ENCODE measurements at places on chromosomes 2 and 18.

GRCh38 chr2:223086370-223086981, 34.5 kb downstream of the KCNE4 start:
- no peak for DNase-seq

GRCh38 chr2:159187106-159187505, 99.4 kb downstream of the WDSUB1 start:
- DNase-seq = no peak

GRCh38 chr18:55425698-55426097, 162.3 kb downstream of the TCF4 start:
- DNase-seq = no peak

- no peak for DNase-seq
These were observed 103.3 kb downstream of the CDH2 start for GRCh38 chr18:28073658-28074057.

GRCh38 chr2:95329891-95330793, 33.0 kb downstream of the KCNIP3 start:
- DNase-seq = no peak

DNA sequence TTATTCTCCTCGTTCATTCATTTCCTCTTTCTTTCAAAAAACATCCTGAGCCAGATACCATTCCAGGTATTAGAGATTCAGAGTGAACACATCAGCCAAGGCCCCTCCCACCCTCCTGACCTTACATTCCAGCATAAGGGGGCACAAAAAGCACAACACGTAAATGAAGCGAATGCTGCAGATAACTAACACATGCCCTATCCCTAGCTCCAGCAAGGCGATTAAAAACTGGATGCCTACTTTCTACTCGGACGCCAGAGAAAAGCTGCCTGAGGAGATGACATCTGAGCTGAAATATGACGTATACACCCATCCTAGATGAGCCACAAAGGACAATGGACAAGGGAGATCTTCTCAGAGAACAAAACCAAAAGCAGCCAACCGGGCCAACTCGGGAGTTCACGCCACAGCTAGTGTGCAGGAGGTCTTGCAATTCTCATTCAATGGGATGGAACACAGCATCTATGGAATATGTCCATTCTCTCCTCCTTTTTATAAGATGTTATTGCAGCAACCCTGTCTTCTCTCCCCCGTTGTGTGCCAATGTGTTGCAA, 33.5 kb downstream of the FEZ2 start:
- no peak for DNase-seq

DNA sequence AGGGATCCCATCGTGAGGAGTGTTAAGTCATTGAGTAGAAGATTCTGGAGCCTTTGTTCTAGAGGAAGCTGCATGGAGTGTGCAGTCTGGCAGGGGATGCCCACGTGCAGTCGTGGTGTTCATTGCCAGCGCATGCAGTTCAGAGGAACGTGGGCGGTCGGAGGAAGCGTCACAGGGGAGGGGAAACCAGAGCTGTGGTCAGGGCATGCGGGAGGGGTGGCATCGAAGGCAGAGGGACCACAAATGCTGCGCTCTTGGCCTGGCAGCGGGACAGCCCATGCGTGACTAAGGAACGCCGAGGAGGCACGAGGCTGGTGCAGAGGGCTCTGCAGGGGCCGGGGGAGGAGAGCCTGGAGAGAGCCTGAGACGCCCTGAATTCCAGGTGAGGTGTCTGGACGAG, 141.1 kb downstream of the KLHL29 start:
- no peak for DNase-seq

DNA sequence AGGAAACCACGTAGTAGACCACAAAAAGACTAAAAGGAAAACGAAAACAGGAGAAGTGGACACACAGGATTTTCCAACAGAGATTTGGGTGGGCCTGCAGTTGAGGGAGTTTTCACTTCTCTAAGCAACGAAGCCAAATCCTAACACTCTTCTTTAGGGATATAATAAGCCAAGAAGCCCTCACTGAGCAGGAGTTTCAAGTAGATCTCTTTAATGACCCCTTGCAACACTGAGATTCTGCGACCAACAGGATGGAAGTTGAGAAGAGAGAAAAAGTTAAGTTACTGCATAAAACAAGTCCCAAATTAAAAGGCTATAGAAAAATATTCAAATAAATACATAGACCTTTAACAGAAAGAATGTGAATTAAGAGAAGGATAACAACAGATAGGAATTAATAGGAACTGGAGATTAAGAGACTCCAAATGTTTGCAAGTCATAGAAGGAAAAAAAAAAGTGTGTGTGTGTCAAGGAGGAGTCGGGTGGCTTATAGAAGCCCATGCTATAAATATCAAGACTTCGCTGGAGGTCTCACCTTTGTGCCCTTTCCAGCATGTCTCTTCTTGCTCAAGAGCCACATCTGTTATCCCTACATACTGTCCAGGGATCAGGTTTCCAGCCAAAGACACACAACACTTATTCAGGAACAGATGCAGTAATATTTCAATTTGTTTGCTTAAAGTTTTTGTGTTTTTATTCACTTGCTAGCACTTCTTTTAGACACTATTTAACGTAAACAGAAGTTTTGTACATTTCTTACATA, 69.4 kb upstream of the ARHGAP28 start:
- DNase-seq = no peak

GRCh38 chr2:107810734-107811133, 16.0 kb upstream of the RGPD4 start:
- DNase-seq = no peak

- DNase-seq = no peak
These were observed 224.7 kb downstream of the MTX2 start for GRCh38 chr2:176493909-176494308.

GRCh38 chr2:118856978-118857676, 9.7 kb upstream of the EN1 start:
- no peak for DNase-seq

- DNase-seq = no peak
These were observed 213.1 kb downstream of the DNER start for GRCh38 chr2:229501051-229501794.

DNA sequence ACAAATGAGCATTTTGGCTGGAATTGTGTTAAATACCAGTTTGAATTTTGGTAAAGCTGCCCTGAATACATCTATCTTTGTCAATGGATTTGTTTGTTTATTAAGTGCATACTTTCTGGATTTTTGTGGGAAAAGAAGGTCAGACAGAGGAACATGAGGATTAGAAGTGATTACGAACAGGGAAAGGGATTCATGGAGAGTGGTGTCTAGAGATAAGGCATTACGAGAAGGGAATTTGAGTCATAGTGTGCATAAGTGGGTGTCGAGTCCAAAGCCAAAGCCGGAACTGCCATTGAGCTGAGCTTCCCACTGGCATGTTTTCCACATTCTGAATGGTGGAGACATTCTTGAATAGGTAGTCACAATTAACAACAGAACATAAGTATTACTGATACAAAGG, 68.9 kb upstream of the EFEMP1 start:
- DNase-seq = no peak

DNA sequence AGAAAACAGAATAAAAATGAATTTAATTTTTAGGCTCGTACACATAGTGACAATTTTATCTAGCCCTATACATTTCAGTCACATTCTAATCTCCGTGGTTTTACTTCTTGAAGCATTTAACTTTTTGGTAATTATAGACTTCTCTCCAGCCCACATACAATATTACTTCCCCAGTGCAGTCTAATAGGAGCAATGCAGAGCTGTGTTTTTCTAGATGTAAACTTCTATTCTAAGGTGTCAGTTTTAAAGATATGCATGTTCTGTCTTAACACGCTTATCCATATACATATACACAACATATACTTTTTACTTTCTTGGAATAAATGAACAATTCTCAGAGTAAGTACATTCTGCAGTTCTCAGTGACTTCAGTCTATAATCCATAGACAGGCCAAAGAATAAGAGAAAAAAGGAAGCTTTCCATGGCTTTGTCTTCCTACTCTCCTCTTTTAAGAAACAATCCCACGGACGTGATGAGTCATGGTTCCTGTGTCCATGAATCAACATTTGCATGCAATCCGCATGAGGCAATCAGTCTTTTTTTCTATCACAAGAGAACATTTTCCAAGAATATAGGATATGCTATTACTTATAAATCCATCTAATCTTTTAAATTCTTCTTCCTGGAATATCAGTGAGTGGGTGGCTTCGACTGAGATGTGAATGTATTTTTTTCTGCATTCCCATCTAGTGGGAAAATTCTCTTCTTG, 42.8 kb downstream of the CCDC102B start:
- DNase-seq = no peak

DNA sequence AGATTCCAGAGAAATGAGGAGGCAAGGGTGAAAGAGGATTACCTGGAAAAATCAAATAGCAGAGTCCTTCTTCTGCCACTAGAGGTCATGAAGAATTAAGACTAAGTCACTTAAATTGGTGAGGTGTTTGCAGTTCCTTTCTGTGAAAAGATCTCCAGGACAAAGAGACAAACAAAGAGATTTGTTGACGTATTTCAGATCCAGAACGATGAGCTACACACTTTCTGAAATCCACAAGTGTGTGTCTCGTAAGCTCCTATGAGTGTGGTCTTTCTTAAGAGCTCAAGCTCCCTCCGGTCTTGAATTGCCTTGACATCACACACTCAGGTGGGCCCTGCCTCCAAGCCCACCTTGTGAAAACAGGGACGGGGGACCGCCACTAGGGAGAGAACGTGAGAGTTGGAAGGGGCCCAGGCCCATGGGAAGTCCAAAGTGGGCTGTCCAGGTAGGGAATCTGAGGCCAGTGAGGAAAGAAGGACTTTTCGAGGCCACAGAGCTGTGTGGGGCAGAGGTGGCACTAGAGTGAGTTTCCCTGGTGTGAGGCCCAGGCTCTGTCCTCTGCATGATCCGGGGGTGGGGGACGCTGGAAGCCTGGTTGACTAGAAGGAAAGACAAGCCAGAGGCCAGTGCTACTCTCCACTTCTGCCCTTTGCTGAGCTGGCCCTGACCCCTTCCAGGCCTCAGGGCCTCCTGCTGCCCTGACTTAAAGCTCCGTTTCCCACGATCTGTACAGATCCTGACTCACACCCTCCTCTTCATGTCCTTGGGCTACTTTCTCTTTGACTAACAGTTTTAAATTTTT, 168.1 kb upstream of the NCK2 start:
- no peak for DNase-seq

GRCh38 chr18:66440433-66440832, 163.5 kb downstream of the CDH19 start:
- no peak for DNase-seq

DNA sequence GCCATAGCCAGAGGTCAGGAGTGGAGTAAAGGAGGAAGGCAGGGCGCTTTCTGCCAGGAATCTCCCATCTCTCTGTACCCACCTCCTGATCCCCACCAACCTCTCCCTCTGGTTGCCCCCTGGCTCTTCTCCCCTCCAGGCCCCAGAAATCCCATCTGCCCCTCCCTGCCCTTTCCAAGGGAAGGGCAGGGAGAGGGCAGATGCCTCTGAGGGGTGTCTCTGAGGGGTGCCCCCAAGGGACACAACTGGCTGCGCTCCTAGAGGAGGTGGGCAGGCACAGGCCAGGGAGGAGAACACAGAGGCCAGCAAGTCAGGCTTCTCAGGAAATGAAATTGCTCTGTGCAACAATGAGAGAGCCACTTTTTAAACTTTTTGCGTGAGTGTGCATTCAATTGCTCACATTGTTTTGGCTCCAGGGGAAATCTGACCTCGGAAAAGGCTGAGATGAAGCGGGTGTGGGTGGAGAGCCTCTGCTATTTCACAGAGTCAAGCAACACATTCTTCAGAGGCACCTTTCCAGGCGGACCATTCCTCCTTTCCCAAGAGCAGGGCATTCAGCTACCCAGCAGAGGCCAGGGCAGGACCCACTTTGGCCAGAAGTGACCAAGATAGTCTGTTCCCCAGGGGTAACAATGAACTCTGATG, 125.5 kb downstream of the SMAD7 start:
- no peak for DNase-seq

DNA sequence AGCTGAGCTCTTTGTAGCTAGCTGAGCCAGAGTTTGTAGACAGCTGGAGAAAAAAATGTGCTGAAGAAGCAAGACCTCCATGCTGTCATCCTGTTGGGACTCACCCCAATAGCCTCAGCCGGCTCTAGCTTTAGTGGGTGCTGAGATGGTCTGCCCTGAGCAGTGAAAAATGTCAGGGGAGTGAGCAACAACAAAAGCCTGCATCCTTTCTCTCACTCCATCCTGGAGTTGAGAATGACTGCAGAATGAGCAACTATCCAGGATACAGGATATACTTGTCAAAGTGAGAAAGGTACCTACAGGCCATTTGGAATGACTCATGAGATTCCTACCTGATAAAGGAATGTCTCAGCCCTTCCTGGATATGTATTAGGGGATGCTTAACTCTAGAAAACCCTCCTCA, 146.1 kb upstream of the DLX2 start:
- DNase-seq = no peak

DNA sequence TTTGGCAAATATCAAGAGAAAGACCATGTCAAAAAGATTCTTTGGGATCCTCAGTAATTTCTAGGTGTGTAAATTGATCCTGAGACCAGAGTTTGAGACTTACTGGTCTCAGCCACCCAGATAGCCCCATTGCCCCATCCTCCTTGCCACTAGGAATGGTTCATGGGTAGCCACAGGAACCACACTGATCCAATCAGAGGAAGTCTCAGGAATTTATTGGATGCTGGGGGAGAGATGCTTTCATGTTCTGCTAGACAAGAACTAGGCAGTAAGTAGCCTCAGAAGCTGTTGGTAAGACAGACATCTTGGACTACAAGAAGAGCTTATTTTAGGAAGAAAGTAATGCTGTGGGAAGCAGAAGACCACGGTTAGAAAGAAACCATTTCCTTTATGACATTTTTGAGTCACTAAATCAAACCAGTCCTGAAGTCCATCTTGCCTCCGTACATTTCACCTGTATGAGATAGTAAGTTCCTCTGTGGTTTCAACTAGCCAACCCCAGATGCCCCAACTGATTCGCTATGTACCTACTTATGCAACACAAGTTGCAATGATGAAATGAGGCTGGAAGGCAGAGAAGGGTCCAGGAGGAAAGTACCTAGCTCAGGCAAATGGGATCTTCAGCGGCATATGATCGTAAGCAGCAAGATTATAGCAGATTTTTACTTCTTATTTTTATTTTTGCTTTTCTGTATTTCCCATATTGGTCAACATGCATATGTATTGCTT, 3.6 kb upstream of the ST3GAL5 start:
- no peak for DNase-seq

GRCh38 chr18:9993521-9994025, 79.8 kb downstream of the VAPA start:
- DNase-seq = no peak

- DNase-seq = no peak
These were observed 343.1 kb downstream of the LPIN1 start for GRCh38 chr2:12089496-12089895.

- DNase-seq = no peak
These were observed 26.2 kb downstream of the ADI1 start for GRCh38 chr2:3492951-3493614.

- no peak for DNase-seq
These were observed 34.7 kb downstream of the MAP4K4 start for GRCh38 chr2:101732199-101732598.

DNA sequence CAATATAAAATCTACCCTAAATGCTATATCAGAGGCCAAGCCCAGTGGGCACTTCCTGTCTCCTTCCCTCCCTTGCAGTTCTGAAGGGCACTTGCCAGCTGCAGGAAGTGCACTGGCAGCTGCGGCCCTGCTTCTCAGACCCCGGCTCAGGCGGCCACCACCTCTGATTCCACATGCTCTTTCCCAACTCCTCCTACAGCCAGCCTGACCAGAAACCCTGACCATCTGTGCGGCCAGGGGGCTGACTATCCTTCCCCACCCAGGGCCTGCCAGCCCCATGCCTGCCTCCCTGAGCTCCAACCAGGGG, 88.6 kb downstream of the ZBTB7C start:
- DNase-seq = no peak

GRCh38 chr18:5868218-5868854, 27.0 kb downstream of the TMEM200C start:
- DNase-seq = no peak

GRCh38 chr2:15738225-15738546, 146.5 kb downstream of the DDX1 start:
- DNase-seq = no peak
